ENCODE measurements at places on chromosomes 1 and 21.

DNA sequence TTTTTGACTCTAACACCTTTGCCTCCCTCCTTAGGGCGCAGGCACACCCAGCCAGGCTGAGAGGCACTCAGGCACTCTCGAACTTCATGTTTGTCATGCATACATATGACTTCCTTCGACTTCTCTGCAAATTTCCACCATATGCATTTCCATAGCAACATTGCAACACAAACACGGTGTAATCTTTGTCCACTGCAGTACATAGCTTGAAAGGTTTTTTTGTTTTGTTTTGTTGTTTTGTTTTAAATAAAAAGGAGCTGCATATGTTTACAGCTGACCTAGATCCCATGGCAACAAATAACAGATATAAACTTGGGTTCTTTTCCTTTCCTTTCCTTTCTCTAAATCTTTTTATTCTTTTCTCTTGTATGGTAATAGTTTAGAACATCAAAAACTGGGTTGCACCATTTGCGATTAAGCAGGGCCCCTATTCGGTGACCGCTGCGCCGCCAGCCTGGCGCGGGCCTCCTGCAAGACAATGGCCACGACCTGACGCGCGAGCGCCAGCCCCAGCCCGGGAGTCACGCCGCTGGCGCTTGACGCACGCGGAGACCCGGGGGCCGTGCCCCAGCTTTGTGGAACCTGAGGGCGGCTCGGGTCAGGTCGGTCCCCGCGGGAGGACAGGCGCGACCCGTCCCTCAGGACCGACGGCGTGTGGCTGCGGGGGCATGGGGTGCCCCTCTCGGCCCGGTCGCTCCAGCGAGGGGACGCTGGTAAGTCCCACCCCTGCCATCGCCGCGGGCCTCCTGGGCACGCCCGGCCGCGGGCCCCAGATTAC lies 35.2 kb downstream of the CCN1 start:
- DNase-seq = no peak

- DNase-seq = no peak
Observed at GRCh38 chr1:228340686-228341449, 65.8 kb downstream of the TRIM11 start.

DNA sequence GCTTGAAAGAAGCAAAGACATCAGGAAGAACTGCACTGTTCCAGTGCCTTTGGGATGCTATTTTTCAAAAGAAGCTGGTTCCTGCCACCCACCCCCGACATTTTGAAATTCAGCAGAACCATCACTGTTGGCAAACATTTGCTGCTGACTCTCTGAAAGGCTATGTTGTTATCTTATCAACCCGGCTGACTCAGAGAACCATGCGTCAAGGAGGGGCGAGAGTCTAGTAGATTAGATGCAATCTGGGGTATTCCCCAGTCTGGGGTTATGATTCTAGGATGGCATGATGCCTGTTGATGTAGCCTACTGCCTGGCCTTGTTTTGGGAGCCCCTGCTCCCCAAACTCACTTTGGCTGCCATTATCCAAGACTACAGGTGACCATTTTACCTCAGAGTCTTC lies 267.8 kb upstream of the RUNX1 start:
- no peak for DNase-seq

GRCh38 chr1:79374397-79374796 lies 367.9 kb upstream of the ADGRL4 start:
- DNase-seq = no peak

DNA sequence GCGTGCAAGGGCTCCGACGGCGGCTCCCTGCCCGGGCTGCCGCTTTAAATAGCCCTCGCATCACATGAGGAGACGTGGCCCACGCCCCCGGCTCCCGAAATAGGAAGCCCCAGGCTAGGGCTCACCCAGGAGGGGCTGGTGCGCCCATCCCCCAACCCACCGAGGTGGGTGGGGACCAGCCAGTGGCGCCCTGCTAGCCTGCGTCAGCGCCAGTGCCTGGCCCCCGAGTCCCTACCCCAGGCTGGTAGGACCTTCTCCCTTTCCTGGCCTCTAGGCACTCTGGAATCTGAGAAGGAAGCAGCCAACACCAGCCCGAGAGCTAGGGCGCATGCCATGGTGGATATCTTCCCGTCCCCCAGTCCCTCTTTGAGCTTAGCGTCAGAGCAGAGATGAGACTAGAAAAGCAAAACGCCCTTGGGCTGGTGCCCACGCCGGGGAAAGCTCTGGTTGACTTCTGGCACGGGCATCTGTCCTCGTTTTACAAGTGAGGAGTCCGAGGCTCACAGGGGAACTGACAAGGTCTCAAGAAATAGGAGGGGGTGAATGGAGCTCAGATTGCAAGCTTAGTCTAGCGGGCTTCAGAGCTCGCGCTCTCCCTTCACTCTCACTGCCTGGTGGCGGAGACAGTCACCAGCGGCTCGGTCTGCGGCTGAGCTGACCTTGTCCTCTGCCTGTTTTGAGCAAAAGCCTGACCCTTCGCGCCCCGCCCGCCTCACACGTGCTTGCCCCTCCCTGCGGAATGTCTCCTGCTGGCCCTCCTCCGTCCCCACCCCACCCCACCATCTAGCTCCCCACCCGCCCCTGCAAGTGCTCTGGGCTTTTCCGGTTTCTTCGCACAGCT lies at the start of gene FABP3:
Gene FABP3, minus strand, starts transcription at position 21 of the 841 bp plus-strand sequence. CDS start 62 bp downstream, outside the sequence.
- no peak for DNase-seq

GRCh38 chr1:210342986-210343780 lies 14.5 kb downstream of the HHAT start:
- no peak for DNase-seq

DNA sequence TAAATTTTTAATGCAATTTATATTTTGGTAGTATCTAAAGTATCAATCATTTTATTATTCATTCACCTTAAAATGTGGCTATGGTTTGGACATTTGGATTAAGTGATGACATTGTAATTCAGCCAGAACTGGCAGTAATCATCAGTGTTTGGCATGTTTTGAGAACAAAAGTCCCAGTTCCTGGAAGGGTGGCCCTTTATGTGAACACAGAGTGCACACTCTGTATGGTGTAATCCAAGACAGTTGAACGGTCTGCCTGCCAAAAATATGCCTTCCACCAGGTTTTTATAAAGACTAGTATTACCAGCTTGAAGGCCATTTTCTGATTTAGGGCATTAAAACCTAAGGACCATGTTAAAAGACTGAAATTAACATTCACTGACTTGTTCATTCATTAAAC lies 448.7 kb downstream of the LTN1 start:
- no peak for DNase-seq

DNA sequence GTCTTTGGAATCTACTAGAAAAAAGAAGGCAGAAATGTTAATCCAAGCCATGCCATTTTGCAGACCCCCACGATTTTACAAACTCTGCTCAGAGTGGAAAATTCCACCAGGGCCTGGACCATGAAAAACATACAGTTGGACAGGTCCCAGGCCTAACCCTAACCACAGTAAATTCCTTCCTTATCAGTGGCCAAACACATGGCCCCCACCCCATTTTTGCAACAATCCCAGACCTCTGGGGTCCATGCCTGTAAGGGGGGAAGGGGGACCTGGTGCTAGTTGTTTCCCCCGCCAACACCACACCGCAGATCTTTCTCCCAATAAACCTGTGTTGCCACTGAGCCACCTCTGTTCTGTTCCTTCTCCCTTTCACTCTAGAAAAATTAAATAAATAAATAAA lies 1352.7 kb downstream of the AMY1C start:
- no peak for DNase-seq

DNA sequence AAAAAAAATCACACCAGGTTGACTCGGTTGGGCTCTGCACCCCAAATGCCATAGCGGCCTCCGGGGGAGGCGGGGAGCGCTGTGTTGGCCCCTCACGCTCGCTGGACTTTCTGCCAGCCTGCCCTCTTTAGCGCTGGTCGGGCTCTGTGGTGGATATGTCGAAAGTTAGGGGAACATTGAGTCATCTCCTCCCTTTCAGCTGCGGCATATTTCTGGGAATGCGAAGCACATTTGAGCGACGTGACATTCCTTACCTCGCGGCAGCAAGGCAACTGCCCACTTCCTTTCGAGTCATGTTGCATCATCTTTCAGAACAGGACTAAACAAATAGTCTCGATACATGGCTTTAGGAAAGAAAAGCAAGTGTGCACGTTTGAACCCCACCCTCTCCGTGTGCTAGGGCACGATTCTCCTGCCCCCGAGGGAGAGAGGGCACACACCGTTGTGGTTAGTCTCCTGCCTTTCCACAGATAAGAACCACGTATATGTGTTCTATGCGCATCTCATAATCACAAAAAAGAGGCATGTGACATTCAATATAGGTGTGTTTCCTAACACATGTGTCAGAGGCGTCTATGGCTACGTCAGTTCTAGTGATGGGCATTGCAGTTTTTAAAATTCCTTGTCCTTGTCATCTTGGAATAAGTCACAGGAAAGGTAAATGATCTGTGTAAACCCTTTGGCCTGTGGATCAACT lies 105.9 kb upstream of the SLC45A1 start:
- DNase-seq = peak; percentile 95

DNA sequence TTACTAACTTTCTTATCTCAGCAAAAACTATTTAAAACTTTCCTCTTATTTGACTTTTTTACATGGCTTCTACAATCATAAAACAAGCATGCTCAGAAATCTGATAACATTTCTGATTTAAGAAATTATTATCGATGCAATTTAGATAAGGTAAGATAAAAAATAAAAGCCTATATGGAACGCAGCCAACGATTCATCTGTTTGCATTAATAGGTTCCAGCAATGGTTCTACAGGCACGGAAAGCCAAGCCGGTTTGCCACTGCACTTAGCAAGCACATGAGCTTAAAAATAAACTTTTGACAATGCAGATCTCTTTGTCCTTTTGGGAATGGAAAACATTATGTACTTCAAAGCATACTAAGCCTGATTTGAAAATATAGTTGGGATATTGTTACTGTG lies 77.5 kb upstream of the KCNK2 start:
- no peak for DNase-seq

Measured in AG09309 (cell line).